Trophoblast cell (in vitro differentiated cells and primary cell): ENCODE measurements at places on chromosomes 6 and 20.

GRCh38 chr6:25963426-25964123, 973 bp downstream of the TRIM38 start:
- peak; percentile 41 for DNase-seq

DNA sequence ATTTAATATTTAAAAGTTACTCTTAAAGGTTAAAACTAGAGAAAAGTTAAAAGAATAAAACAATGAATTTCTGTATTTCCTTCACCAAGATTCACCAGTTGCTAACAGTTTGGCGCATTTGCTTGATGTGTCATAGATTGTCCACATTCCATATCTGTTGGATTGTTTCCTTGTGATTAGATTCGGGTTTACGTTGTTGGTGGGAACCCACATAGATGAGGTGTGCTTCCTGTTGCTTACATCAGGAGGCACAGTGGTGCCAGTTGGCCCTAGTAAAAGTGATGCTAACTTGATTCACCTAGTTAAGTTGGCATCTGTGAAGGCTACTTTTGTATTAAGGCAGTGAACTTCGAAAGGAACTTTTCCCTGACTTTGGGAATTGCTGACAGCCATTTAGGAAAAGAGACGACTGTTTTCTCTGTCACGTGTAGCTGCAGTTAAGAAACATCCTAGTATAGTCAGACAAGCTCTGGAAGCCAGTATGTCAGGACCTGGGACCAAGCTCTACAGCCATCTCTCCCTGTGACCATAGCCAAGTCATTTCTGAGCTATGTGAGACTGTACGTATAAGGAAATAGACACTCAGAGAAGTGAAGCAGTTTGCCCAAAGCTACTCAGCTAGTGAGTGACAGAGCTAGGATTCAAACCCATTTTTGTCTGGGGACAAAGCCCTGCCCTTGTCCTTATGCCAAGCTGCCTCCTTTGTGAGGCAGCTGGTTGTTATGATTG, 49.0 kb downstream of the PPARD start:
- DNase-seq: peak; percentile 71

DNA sequence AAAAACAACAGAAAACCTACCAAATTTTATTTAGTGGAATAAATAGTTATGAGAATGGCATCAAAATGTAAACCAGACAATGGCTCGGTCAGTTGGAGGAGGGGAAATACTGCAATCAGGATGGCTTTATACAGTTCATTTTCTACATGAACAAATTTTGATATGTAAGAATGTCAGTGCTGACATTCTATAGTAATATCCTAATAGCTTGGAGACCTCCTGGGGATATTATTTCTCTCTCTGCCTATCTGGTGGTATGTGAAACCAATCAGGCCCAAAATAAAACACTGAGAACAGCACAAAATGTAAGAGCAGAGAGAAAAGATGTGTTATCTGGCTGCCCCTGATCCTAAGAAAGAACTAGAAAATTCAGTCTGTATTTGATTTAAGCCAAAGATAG, 327.7 kb downstream of the UBE3D start:
- no peak for DNase-seq

GRCh38 chr6:89148016-89148750, 2.3 kb downstream of the PM20D2 start:
- DNase-seq: no peak

DNA sequence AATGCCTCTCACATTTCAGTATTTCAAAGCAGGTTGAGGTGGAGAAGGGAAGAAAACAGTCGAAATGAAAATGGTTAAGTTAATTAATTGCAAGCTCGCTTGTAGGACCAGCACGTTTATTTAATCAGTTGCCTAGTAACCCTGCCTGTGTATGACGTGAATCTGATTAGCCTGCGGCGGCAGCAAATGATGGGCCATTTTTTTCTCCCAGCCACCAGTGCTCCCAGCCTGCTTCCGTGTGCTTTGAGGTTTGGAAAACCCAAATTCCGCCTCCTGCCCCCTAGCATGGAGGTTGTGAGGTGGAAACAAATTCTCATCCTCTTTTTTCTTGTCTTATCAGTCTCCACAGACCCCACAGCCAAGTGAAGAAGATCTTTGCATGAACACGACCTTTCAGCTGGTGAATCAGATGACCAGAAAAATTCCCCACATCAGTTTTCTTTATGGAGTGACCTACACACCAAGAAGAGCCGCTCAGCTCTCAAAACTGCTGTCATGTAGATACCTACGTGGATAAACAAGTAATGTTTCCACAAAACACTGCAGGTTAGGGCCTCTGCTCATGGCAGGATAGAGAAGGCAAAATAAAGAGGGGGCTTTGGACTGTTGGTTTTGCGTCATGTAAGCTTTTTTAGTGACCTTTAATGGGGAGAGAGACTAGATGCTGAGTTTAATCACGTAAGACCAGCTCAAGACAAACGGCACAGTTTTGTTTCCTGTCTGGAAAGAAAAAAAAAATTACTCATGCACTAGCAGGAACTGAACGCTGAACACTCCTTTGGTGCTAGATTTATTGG, 572.9 kb upstream of the NOX3 start:
- DNase-seq: no peak

DNA sequence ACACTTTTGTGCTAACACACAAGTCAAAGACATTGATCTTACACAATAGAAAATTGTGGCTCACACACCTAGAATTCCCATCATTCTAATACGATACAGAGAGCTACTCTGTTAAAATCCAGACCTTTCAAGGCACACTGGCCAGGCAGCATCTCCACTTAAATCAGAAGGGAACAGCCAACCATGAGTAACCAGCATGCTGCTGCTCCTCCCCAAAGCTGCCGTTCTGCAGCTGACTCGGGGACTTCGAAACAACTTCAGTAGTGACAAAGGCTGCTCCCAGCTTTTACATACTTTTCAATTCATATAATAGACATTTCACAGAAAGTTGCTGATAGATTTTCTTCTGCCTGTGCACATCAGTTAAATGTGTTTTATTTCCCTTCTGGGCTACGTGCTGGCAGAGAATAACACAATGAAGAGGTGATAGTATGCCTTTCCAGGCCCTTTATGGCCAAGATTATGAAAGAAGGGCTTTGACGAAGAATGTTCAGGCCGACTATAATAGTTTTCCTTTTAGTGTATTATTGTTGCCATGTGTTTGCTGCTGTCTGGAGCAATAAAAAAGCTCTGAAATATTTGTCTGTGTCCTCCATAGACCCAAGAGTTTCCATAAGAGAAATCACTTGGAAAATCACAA, 159.0 kb downstream of the GMDS start:
- DNase-seq: no peak

DNA sequence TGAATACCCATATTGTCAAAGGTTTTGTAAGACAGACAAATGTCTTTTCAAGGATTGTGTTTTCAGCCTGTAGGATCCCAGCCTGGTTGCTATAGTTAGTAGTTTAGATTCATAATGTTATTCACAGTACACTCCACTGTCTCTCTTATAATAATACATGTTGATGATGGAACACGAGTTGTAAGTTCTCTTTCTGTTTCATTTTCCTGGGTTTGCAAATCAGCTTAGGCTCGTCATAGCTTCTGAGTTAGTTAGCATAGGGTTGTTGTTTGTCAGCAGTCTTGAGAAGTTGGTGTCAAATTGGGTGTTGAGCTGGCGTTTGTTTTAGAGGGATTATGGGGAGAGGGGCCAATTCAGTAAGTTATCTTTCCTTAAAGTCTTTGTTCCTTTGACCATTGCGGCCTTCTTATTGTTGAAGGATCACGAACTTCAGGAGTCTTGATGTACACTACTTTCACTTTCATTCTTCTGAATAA, 45.8 kb downstream of the QKI start:
- no peak for DNase-seq

DNA sequence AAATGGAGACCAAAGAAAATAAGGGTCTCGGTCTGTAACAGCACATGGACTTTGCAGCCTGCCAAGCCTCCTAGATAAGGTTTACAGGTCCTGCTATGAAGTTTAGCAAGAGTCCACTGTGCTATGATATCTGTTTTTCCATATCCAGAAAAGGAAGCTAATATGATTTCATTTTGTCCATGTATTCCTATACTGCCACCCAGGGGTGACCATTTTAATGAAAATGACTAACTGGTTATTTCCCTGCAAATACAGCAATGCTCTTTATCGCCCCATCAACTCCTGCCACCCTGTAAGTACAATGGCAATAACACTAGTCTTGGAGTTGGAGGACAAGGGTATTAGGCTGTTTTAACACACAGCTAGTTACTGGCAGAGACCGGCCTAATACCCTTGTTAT, 115.2 kb upstream of the GLP1R start:
- no peak for DNase-seq

DNA sequence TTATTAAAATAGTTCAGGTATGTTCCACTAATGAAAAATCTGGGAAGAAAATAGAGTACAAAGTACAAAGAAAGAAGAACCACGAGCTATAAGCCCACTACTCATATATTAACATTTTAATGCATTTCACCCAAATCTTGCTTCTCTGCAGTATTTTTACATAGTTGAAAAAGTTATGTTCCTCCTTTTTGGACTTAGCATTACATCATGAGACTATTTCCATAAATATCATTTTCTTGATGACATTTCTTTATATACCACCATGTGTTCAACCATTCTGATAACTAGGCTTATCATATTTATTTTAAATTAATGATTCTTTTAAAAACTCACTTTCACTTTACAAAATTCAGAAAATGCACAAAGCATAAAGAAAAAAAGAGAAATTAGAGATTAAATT, 3.0 kb downstream of the IPCEF1 start:
- DNase-seq: no peak

GRCh38 chr6:15513131-15513771, 149.6 kb downstream of the DTNBP1 start:
- no peak for DNase-seq

- no peak for DNase-seq
These were observed 1.3 kb upstream of the PLCG1 start for GRCh38 chr20:41135888-41136679.

DNA sequence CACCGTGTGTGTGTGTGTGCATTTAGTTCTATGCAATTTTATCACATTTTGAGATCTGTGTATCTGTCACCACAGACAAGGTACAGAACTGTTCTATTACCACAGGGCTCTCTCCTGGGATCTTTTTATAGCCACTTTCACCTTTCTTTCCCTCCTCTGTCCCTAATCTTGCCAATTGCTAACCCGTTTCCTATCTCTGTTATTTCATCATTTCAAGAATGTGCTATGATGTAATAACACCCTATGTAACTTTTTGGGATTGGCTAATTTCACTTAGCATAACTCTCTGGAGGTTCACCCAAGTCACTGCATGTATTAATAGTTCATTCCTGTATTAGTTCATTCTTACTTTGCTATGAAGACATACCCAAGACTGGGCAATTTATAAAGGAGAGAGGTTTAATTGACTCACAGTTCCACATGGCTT, 657.7 kb downstream of the QKI start:
- DNase-seq: peak; percentile 45

DNA sequence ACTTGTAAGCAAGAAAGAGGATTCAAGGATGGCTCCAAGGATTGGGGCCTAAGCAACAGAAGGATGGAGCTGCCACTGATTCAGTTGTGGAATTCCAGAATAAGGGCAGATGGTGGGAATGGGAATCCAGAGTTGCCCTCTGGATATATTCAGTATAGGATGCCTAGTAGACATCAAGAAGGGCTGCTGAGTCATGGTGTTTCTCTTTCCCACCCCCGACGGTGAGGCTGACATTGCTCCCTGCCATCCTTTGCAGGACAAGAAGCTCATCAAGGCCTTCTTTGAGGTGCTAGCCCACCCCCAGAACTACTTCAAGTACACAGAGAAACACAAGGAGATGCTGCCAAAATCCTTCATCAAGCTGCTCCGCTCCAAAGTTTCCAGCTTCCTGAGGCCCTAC, 11.2 kb upstream of the ZNF76 start:
- DNase-seq: no peak

DNA sequence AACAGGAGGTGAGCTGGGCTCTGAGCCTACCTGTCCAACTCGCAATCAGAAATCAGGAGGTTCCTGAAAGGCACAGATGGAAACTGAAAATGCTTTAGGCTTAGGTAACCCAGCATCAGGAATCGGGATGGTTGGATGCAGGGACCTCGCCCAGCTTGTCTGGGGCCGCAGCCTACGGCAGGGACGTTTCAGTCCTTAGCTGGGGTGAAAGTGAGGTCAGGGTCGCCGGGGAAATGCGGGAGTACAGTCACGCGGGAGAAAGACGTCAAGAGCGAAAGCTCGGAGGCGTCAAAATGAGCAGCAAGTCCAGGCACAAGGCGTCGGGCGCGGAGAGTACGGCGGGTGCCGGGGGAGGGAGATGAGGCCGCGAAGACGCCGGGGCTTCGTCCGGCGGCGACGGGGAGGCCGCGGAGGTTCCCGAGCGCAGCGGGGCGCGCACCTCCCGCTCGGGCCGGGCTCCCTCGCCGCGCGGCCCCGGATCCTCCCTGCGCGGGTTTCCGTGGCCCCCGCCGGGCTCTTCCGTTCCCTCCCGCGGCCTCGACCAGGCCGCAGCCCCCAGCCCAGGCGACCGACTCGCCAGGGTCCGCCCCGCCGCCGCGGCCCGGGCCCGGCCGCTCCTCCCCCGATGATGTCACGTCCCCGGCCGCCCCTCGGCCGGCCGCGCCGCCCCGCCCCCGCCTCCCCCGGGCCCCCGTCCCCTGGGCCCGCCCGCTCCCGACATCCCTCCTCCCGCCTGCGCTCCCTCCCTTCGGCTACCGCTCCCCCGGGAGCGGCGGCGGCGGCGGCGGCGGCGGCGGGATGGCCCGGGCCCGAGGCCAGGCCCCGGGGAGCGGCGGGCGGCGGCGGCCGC, at the start of gene EBF4:
EBF4 (plus strand) TSS at position 745 of the 850 bp plus-strand sequence. CDS start 866 bp downstream, outside the sequence.
- DNase-seq: no peak

DNA sequence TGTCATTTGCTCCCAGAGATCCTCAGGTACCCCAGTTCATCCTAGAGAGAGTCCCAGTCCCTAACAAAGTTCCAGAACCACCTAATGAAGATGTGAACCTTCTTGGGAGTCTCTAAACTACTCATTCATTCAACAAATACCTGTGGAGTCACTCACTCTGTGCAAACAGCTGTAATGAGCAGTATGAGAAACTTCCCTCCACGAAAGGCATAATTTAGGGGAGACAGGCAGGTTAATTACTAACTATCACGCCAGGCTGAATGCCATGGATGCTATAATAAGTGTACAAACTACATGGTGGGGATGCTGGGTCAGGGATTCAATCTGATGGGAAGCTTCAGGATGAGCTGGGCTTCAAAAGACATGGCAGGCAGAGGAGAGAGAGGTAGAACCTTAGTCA, 70.1 kb upstream of the AFDN start:
- DNase-seq: peak; percentile 3

DNA sequence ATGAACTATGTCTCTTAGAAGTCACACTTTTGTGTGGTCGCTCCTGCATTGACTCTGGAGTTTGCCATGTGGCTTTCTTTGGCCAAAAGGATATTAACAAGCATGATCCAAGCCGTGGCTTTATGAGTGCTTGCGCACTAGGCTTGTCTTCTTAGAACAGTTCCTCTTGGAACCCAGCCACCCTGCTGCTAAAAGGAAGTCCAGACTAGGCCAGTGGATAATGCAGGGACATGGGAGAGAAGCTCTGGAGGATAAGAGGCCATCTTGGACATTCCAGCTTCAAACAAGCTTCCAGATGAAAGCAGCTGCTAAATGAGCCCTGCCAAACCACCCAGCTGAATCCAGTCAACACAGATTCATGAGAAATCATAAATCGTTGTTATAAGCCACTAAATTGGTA, 346.4 kb downstream of the CDC5L start:
- DNase-seq: no peak

GRCh38 chr20:46946181-46946624, 51.6 kb downstream of the EYA2 start:
- no peak for DNase-seq

- DNase-seq: peak; percentile 52
These were observed 230.7 kb downstream of the NFATC2 start for GRCh38 chr20:51311636-51312479.

- DNase-seq: no peak
These were observed 431 bp downstream of the LOC128125822 start for GRCh38 chr6:63572747-63573075.

GRCh38 chr6:131931063-131931750, 20.0 kb downstream of the CCN2 start:
- no peak for DNase-seq
